CD4-positive, alpha-beta T cell (primary cell): ENCODE measurements at places on chromosomes 1 and 21. TPM values are rescaled to one million over a fixed set of nuclear protein-coding genes. Genes with fewer than 3 reads are reported as not detected.

Gene LRRC7
- 0.20 TPM for total RNA-seq

Gene RXRG
- not detected for total RNA-seq

Gene FAM151A
- not detected for total RNA-seq

Gene GPX7
- total RNA-seq, result 12.5 TPM

Gene SPRR5
- total RNA-seq, result not detected

- H3K27me3 ChIP-seq, result peaks cover 2% of the 10 kb centered on the region
- no peak for DNase-seq
- H3K36me3 ChIP-seq, result no peaks in the 10 kb centered on the region
- H3K4me3 ChIP-seq, result no peak overlapping the region
- no peak overlapping the region for H3K27ac ChIP-seq
Observed at GRCh38 chr1:25111706-25112105, 120.6 kb downstream of the SYF2 start.

DNA sequence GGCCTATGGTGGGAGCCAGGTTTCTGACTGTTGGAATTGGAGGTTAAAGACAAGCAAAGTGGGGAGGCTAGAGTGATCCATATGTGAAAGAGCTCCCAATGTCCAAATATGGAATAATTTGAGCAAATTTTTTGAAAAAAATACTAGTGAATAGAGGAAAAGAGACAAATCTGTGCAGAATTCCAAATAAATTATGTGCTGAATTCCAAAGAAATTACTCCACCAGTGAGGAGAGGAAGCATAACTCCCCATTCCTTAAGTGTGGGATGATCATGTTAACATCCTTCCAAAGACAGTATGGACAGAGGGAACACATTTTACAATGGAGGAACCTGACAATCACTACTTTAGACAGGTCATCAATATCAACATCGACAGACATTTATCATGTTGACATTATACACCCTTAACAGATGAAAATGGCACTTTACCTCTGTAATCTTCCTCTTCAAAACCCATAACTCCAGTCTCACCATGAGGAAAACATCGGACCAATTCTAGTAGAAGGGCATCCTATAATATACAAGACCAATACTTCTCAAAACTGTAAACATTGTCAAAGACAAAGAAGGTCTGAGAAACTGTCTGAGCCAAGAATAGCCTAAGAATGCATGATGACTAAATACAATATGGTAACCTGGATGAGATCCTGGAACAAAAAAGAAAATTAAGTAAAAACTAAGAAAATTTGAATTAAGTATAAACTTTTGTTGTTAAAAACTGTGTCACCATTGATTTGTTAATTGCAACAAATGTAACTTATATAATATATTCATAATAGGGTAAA lies 71.5 kb upstream of the RGS4 start:
- no peak overlapping the region for H3K27ac ChIP-seq
- H3K4me1 ChIP-seq, result no peaks in the 10 kb centered on the region
- H3K36me3 ChIP-seq, result no peaks in the 10 kb centered on the region
- no peak for DNase-seq
- no peak overlapping the region for H3K4me3 ChIP-seq

GRCh38 chr1:185803241-185803640 lies 69.0 kb downstream of the HMCN1 start:
- DNase-seq, result no peak
- no peak overlapping the region for H3K27ac ChIP-seq
- H3K4me3 ChIP-seq, result no peak overlapping the region
- H3K27me3 ChIP-seq, result no peaks in the 10 kb centered on the region
- H3K36me3 ChIP-seq, result no peaks in the 10 kb centered on the region

DNA sequence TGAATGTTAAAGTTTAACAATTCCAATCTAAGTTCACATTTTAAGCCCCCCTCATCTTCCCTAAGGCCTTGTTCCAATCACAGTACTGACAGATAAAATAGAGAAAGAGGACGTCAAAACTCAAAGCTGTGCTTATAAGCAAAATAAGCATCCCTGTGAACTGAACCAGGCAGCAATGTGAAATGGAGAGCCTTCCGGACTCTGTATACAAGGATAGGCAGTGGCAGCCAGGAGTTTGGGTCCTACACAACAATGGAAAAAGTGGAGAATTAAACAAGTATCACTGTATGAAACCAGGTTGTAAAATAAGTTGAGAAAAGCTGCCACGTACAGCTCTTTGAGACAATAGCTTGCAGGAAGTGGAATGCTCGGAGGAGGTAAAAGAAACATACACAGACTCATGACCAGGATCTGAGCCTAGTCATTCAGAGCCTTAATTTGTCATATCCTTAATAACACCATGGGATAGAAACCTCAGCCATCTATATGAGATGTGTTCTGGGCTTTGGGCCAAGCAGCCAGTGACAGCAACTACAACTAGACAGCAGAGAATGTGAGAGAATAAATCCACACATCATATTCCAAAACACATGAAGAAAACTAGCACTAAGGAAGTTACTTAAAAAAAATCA lies 55.2 kb upstream of the PALMD start:
- H3K36me3 ChIP-seq, result no peaks in the 10 kb centered on the region
- no peak for DNase-seq
- no peak overlapping the region for H3K27ac ChIP-seq
- no peaks in the 10 kb centered on the region for H3K4me1 ChIP-seq
- H3K4me3 ChIP-seq, result no peak overlapping the region
- no peaks in the 10 kb centered on the region for H3K27me3 ChIP-seq

DNA sequence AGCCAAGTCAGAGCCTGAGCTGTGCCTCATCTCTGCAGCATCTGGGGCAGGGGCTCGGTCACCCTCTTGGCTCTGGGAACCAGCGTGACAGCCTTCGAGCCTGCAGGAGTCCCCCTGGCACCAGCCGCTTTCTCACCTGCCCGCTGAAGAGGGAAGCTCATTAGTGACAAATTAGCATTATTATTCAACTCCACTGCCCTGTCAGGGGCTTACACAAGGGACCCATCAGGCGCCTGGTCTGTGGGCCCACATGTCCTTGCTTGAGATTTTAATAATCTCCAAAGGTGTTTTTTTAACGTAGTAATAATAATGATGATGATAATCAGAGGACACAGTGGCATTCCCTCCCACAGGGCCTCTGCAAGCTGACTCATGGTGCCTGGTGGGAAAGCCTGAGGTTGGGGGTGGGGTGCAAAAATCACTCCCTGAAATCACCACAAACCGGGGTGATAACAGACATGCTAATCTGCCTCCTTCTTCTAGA lies 98.1 kb upstream of the IGSF21 start:
- H3K4me1 ChIP-seq, result no peaks in the 10 kb centered on the region
- no peaks in the 10 kb centered on the region for H3K36me3 ChIP-seq
- H3K27ac ChIP-seq, result no peak overlapping the region
